ENCODE measurements at places on chromosomes 2 and 18.

GRCh38 chr2:101740555-101740964 lies 43.1 kb downstream of the MAP4K4 start:
- no peak for DNase-seq

- no peak for DNase-seq
Measured at GRCh38 chr18:71327441-71327840, 1038.6 kb downstream of the SOCS6 start.

GRCh38 chr2:85628658-85629057 lies 12.7 kb downstream of the USP39 start:
- no peak for DNase-seq

DNA sequence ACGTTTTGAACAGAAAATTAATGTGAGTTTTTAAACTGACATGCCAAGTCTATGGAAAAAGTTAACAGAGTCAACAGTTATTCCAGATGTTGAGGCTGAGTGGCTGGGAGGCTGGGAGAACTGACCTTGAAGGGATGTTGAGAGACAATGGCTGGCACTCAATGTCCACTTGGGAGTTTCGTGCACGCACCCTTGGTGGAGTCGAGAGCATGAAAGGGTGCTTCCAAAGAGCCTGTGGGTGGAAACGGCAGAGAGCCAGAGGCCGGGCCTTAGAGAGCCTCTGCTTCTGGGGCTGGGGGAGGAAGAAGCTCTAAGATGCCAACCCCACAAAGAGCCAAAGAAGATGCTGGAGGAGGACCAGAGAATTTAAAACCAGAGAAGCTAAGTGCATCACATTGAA lies 63.4 kb upstream of the L3MBTL4 start:
- DNase-seq = no peak

DNA sequence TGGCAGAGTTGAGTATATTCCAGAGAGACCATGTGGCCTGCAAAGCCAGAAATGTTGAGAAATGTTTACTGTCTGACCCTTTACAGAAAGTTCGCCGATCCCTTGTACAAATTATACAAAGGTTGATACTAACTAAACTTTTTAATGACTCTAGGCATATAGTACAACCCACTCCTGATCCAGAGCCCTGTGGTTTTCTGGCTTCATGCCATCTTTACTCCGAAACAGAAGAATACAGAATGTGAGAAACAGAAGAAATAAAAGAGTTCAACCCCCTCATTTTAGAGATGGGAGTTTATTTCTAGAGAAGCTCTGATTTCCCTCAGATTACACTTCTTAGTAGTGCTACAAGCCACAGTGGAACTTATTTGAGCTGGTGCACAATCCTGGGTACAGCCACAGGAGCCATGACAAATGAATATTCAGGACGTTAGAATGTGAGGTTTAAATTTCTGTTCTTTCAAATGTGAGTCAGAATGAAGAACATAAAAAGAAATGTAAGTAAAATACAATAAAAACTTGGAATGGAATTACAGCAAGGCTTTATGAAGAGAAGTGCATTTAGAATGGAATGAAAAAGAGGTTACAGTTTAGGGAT lies 38.0 kb upstream of the SMCHD1 start:
- DNase-seq = no peak

DNA sequence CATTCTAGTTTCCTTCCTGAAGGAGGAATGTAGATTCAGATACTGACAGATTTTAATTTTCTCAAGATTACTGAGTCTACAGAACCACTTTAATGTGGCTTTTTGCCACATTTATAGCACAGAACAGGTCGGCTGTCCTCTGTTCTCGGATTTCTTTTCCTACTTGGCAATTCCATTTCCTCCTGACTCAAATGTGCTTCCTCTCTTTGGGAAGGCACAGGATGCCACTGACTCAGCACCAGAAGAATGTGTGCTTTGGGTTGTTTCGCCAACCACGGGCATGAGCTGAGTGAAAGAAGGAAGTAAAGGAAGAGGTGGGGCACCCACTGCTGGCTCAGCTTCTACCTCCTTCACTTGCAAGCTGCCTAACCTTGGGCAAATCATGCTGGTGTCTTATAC lies 970.6 kb upstream of the ACVR2A start:
- no peak for DNase-seq

GRCh38 chr2:20267529-20267928 lies 42.6 kb upstream of the SDC1 start:
- DNase-seq = no peak

DNA sequence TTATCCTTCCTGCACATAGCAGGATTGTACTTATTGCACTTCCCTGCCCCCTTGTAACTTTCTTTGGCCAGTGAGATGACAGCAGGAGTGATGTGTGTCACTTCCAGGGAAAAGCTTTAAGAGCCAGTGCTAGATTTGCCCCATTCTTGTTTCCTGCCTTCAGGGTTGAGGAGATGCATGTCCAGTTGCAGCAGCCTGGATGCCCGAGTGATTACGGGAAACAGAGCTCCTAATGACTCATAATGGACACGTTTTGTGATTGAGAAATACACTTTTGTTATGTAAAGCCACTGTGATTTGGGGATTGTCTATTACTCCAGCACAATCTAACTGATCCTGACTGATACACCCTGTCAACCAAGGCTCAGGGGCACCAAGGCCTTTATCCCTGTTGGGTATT lies 5.0 kb upstream of the TET3 start:
- DNase-seq = no peak

DNA sequence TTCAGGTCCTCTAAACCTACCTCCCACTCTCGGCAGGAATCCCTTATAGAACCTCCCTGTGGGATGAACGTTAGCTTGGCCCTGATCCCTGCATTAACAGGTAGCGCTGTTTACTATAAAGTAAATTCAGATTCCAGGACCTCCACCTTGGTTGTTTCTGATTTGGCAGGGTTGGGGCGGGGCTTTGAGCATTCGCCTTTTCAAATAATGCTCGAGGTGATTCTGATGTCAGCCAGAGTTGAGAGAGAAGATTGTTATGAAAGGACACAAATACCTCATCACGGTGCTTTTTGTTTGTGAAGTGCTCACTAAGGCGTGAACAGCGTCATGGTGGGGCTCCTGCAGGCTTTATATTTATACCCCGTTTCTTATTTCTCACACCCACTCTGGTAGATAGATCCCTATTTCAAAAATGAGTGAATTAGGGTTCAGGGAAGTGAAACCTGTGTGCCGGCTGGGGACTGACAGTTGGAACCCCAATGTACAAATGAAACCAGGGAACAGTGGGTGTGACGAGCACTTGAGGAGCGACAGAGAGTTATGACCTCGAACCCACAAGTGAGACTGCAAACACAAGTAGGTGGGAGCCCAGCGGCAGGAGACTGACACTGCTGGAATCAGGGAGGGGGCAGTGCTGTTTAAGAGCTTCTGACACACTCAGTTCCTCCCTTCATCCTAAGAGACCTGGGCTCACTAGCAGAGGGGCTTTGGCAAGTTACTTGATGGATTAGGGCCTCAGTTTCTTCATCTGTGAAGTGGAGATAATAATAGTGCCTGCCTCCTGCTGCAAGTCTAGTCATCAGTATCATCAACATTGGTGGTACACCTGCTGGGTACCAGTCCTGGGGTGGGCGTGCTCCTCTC lies 14.2 kb upstream of the CXCR4 start:
- peak; percentile 55 for DNase-seq

- DNase-seq = no peak
Measured at GRCh38 chr2:102112692-102113665, 29.6 kb upstream of the IL1R1 start.

- no peak for DNase-seq
Measured at GRCh38 chr18:61602836-61603235, 269.6 kb downstream of the CDH20 start.

DNA sequence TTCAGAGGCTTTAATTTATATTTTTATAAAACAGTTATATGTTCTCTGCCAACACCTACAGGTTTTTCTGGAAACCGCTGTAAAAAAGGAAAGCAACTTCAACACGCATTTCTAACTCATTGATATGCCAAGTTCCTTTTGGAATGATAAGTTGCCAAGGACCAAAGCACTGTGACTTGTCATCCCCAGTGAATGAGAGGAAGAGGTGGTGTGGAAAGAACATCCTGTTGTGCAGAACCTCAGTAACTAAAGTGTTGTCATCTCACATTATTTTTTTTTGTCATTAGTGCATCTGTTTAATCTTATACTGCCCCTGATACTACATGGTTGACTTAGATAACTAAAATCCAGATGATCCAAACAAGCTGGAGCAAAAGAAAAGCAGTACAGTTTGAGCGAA lies 96.0 kb upstream of the NEUROD1 start:
- no peak for DNase-seq

GRCh38 chr2:215514516-215514915 lies 78.6 kb upstream of the FN1 start:
- DNase-seq = no peak

- no peak for DNase-seq
Measured at GRCh38 chr2:6372317-6372901, 493.3 kb downstream of the CMPK2 start.

- no peak for DNase-seq
Measured at GRCh38 chr2:85990084-85990483, 101.3 kb upstream of the ST3GAL5 start.

GRCh38 chr2:63058921-63059792 lies 8.5 kb downstream of the OTX1 start:
- DNase-seq = no peak

DNA sequence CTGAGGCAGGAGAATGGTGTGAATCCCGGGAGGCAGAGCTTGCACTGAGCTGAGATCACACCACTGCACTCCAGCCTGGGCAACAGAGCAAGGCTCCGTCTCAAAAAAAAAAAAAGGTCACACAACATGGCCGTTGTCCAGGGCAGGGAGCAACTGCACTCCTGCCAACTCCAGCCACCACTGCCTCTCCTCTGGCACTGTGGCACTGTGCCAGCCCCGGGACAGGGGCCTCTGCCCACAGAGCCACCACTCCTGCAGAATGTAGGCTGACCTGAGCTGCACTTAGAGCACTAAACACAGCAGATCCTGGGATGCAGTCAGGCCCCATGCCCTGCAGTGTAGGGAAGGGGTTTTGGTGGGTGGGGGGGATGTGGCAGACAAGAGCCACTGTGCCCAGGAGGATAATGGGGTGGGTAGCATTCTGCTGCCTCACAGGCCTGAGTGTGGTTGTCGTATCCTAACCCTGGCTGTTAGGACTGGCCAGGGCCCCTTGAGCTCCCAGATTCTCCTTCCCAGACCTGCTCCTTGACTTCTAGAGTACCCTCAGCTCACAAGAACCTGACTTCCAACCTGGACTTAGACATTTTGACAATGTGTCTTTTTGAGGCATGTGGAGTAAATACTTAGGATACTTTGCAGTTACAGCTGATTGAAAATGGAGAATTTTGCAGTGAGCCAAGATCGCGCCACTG lies 69.4 kb upstream of the SH3RF3 start:
- DNase-seq = no peak

DNA sequence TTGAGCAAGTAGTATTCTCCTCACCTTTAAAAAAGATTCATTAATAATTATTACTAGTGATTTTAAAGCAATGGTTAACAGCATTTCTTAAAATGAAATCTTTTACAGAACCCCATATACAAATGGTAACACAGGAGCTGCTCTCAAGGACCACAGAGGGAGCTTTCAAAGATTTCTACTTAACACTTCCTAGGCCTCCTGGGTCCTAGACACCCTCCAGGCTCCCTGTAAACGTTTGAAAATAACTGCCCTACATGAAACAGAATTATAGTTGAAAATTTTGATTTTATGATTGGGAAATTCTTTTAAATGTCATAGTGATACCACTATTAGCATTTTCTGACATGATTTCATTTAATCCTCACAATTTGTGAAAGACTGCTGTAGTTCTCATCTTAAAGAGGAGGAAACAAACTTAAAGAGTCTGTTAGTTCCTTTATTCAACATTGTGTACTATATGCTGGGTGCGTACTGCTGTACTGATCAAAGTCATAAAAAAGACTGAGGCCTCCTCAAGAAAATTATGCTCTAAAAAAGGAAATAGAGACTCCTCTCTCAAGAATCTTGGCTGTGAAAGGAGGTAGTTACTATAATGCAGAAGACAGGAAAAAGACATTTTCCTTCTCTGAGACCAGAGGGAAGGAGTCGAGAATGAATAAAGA lies 10.6 kb downstream of the CUL3 start:
- DNase-seq = no peak

All from activated T-cell treated with anti-CD3 and anti-CD28 coated beads for 1 hour (primary cell).